ENCODE measurements at places on chromosomes 5 and 9. TPM values are rescaled to one million over a fixed set of nuclear protein-coding genes. Genes with fewer than 3 reads are reported as not detected.

DNA sequence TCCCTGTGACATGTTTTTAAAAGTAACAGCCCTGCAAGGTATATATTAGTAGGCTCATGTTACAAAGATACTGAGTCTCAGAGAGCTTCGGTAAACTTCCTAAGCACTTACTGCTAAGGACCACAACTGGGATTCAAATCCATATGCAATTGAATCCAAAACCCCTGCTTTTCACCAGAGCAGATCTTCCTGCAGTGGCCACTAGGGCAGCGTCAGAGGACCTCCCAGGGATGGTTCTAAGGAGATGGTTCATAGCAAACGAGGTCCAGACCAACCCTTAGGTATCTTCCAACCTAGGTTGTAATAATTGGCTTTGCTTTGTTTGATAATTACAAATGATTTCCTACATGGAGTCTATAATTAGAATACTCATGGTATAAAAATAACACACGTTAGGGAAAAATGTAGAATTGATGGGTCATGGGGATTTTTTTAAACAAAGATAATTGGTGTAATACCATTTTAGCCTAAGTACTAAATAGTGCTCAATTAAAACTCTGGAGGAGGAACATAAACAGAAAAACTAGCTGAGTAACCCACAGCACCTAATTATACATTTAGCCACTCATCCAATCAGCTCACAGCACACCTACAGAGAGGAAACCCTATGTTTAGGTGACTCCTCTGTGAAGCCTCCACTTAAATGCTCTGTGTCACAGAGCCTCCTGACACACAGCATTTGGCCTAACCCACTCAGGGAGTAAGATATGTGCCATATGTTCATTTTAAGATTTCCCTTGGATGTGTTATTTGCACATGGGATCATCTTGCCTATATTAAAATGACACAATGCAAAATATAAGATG is 10.0 kb upstream of the CAST start:
- DNase-seq = peak; percentile 21

- no peak for DNase-seq
Measured at GRCh38 chr5:150137997-150138396, 17.6 kb downstream of the PDGFRB start.

DNA sequence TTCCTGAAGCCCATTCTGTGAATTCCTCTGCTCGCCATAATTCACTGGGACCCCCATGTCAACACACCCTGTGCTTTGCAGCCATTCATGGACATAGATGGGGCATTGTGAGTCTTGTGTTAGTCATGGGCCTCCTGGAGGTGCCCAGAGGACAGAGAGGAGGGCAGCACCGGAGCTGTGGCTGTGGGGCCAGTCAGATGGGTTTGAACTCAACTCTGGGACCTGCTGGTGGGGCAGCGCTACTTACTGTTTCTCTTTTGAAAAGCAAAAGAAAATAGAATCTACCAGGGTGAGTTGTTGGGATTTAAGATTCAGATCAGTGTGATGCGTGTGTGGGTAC is 11.3 kb upstream of the EXOC3 start:
- no peak for DNase-seq

DNA sequence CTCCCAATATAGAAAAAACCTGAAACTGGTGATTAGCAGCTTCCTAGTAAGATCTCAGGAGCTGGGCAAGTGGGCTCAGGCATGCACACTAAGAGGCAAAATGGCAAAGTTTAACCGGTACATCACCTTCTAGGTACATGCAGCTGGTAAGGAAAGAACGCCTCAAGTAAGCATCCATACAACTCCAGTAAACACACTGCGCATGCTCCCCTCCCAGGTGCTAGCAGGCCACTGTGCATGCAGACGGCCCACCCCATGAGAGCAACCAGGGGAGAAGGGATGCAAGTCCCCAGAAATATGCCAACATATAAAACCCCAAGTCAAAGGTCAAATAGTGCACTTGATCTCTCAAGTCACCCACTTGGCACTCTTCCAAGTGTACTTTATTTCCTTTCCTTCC is 228.6 kb upstream of the KIF2A start:
- DNase-seq = no peak

- no peak for DNase-seq
Measured at GRCh38 chr5:113044776-113045465, 68.3 kb downstream of the DCP2 start.

DNA sequence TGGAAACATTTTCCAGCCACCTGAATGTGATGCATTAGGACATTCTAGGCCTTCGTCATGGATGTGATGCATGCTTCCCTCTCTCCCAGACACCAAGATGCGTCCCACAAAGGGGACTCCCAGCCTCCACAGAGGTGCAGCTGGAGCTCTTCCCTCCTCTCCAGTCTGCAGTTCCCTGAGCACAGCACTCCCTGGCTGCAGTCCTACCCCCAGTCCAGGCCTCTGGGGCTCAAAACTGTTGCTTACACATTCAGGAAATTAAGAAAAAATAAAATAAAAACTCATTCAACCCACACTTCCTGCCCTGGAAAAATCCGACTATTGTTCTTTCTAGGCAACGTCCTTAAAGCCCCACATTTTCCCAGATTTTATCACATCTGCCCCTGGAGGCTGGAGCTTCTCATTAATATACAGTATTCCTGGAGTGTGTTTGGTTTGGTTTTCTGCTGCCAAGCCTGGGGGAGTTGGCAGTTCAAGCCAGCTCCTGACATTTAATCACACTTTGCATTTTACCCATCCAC is 78.4 kb upstream of the ICE1 start:
- DNase-seq = no peak

- no peak for DNase-seq
Measured at GRCh38 chr9:69660304-69660703, 11.9 kb downstream of the APBA1 start.

GRCh38 chr5:172990776-172991175 is 7.2 kb downstream of the ATP6V0E1 start:
- no peak for DNase-seq

DNA sequence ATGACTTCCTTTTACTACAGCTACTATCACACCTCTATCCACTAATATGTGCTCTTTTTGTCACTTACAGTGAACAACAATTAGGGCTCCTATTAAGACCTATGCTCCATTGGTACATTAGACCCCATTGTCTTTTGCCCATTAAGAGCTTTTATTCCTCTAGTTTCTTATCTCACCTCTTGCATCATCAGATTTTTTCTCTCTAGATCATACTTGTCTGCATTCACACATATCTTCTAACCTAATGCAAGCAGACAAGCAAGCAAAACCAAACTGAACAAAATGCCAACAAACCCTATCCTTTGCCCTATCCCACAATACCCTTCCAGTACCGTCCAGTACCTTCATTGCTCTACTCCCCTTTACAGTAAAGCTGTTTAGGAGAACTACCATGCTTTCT is 10.1 kb upstream of the RBM27 start:
- no peak for DNase-seq

- DNase-seq = no peak
Measured at GRCh38 chr5:67047160-67047559, 149.4 kb downstream of the CD180 start.

DNA sequence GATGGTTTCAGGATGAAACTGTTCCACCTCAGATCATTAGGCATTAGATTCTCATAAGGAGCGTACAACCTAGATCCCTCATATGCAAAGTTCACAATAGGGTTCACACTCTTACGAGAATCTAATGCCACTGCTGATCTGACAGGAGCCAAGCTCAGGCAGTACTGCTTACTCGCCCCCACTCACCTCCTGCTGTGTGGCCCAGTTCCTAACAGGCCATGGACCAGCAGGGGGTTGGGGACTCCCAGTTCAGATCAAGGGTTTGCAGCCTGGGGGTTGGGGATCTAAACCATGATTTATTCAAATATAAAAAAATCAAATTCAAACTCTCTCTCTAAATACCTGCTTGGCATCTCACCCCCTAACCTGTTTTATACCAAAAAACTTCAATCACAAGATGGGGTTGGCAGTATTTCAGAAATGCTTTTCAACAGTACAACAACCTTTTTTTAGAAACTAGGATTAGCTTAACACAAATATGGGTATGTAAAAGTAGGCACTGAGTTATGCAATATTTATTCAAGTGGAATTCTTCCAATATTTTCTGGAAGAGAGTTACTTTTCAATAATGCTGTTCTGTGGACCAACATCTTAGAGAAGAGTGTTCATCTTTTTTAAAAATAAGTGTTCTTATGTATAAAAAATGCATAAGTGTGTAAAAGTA is 30.1 kb upstream of the SLC12A2 start:
- no peak for DNase-seq

- no peak for DNase-seq
Measured at GRCh38 chr5:157556615-157557418, 18.8 kb downstream of the ADAM19 start.

GRCh38 chr9:107218829-107219485 is 64.1 kb upstream of the RAD23B start:
- DNase-seq = no peak

GRCh38 chr5:135052511-135053145 is 18.6 kb upstream of the PITX1 start:
- no peak for DNase-seq

- DNase-seq = no peak
Measured at GRCh38 chr5:33235824-33236223, 204.9 kb upstream of the TARS1 start.

GRCh38 chr9:138114501-138115245 is 237.1 kb downstream of the CACNA1B start:
- DNase-seq = no peak

GRCh38 chr9:133423216-133423615 is 1.0 kb downstream of the ADAMTS13 start:
- DNase-seq = no peak

DNA sequence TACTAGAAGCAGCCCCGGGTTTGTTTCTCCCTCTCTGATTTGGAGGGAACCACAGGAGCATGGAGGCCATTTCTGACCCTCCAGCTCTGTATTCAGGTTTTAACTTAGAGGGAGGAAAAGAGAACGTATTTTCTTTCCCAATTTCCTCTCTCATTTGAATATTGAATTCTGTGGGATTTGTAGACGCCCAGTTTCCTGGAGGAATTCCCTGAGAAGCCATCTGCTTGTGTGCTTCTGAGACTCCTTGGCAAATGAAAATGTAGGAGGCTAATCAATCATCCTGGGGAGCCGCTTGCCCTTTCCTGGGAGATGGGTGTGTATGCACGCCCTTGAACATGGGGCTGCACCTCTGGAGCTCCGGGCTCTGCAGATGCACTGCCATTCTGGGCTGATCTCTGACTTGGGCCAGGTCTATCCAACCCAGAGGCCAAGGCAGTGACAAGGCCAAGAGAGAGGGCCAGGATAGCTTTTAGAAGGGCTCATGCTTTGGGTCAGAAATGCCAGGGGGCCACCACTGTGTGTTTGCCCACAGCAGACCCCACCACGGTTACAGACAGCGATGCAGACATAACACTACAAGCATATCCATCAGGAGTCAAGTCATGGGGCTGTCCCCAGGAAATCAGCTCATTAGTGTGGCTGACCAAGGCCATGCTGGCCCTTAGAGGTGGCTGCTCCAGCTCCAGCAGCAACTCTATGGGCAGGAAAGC is 174.5 kb downstream of the C5orf15 start:
- no peak for DNase-seq

DNA sequence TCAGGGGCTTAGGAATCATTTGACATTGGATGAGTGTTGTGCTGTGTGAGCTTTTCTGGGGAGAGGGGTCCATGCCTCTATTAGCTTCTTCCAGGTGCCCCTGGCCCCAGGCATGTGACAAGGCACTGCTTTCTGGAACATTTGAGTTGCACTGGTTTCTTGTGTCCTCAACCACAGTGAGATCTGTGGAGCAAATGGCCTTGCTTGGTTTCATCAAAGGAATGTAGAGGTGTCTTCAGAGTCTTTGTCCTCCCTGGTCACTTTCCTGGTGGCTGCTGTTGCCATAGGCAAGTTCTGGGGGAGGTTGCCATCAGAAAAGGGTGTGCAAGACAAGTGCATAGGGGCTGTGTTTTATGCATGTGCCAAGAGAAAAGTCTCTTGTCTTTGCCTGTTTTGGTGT is 157.5 kb downstream of the MACROH2A1 start:
- DNase-seq = no peak

DNA sequence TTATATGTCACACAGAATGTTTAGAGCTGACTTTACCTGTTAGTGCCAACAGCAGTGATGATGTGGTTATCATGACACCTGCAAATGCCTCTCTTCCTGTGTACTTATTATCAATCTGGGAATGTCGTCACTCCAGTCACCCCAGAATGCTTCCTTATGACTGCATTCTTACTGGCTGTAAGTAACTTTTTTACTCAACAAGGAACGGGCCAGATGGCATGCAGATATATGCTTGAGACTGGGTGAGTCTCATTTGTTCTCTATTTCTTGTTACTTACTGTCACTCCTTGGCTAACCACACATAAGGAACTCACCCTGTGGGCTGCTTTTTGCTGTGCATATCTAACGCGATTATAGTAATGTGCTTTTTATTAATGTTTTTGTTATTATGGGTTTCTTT is 385.5 kb upstream of the MEF2C start:
- DNase-seq = no peak

DNA sequence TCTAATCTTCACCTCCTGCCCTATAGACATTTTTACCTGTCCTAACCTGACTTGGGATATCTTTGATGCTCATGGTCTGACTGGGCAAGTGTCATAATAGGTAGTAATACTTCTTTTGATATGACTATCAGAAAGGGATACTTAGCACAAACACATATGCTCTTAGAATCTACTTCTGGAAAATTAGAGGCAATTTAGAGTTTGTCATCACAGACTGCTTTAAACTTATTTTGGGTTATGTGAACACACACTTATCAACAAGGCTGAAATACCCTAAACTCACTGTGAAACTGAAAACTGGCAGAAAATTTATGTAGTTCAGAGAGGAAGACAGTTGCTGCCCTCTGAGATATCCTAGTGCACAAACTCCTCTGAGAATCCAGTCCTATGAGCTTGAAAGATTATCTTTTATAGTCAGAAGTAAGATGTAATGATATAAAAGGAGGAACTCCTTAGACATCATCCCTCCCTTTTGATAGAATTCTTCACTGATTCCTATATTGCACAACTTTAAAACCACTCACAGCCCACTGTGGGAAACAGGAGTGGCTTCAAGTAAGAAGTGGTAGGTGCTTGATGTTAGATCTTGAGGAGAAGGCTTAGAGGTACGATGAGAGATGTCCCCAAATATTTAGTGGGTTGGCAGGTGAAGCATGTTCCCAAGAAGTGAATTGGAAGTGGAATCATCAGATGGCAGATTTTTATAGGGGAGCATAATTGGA is 273.3 kb downstream of the MAN2A1 start:
- DNase-seq = no peak

GRCh38 chr9:36521148-36521547 is 51.5 kb upstream of the MELK start:
- no peak for DNase-seq

GRCh38 chr9:137077010-137077747 is at the start of gene UAP1L1:
Gene UAP1L1 (plus strand): TSS chr9:137077517. CDS start chr9:137077533, 16 bp downstream.
- DNase-seq = peak; percentile 39

DNA sequence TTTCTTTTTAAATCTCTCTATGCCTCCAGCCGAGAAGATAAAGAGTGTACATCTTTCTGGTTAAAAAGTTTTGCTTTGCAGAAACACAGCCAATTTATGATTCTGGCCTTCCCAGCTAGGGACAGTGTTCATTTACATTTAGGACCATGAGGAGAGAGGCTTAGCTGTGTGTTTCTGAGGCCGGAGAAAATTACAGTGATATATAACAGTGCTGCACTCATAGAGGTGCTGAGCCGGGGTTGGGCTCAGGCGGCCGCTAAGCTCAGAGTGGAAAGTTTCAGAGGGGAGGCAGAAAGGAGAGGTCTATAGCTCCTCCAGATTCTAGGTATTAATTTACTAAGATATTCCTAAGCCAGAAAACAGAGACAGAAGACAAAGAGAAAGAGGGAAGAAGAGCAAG is 37.0 kb upstream of the LCP2 start:
- DNase-seq = no peak

Gene GDF9
- total RNA-seq = 0.33 TPM

Gene SLC46A2
- not detected for total RNA-seq

Gene CTNNAL1
- 31.2 TPM for total RNA-seq

Gene FOXD4L6
- not detected for total RNA-seq

Gene PDE6A
- total RNA-seq = not detected

Gene SEMA6A
- 180 TPM for total RNA-seq

Gene CD180
- total RNA-seq = not detected

Data from endothelial cell (in vitro differentiated cells).